ENCODE measurements at places on chromosomes 4 and X.

DNA sequence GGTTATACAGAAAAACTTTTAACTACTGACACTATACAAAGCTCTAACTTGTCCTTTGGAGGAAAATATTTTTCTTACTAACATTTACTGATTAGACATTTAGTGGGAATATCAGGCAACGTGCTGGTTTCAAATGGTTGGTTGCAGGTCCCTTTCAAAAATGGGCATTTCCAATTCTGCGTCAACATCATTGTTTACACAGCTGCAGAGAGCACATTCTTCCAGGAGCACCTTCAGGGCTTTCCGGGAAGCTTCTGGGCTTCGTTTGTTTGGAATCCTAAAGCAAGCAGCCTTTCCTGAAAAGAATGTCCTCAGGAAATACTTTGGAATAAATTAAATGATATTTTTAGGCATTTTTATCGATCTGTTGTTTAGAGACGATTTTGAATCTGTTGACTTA, 289.7 kb downstream of the TRIML1 start:
- DNase-seq = peak; percentile 20

GRCh38 chr4:78707268-78707667, 68.9 kb upstream of the BMP2K start:
- DNase-seq = no peak

- DNase-seq = no peak
Measured at GRCh38 chr4:10924274-10924673, 239.7 kb upstream of the CLNK start.

DNA sequence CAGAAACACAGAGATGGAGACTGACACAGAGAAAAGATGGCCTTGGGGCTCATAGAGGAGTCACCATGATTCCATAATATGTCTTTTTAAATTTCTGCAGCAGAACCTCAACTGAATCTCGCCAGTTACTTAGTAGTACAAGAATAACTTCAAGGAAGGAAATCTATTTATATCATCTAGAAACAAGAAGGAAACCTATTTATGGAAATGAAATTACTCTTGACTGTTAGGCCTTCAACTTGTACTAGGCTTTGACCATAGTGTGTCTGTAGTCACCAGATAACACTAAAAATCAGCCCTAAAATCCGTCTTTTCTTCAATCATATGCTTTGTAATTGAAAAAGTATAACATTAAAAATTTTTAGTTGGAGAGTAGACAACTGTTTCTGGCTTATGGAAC, 740.4 kb downstream of the TRIML1 start:
- no peak for DNase-seq

GRCh38 chrX:23656684-23657083, 10.6 kb upstream of the PRDX4 start:
- no peak for DNase-seq

DNA sequence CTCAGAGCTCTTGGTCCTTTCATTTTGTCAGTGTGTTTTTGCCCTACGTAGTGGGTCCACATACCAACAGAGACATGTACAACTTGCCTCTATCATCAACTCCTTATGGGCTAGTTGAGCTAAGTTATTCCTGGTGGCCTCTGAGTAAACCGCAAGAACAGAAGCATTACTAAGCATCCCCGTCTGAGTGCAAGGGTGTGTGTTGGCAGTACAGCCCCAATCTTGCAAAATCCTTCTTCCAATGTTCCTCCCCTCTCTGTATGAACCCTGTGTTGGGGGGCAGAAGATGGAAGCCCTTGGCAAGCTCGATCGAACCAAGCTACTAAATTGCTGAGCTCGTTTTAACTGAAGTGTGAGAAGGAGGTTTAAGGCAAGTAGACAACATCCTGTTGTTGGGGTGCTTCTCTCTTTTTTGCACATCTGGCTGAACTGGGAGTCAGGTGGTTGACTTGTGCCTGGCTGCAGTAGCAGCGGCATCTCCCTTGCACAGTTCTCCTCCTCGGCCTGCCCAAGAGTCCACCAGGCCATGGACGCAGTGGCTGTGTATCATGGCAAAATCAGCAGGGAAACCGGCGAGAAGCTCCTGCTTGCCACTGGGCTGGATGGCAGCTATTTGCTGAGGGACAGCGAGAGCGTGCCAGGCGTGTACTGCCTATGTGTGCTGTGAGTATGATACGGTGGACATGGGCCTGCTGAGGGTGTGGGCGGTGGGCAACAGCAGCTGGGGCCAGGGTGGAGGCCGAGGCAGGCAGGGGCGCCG, at the start of gene SH2D1A:
Gene SH2D1A, plus strand, starts transcription at position 447 of the 760 bp plus-strand sequence. Its CDS starts 80 bp downstream, at position 527.
- DNase-seq = no peak

- DNase-seq = peak; percentile 29
Measured at GRCh38 chr4:8267077-8267476, 2.5 kb upstream of the HTRA3 start.

DNA sequence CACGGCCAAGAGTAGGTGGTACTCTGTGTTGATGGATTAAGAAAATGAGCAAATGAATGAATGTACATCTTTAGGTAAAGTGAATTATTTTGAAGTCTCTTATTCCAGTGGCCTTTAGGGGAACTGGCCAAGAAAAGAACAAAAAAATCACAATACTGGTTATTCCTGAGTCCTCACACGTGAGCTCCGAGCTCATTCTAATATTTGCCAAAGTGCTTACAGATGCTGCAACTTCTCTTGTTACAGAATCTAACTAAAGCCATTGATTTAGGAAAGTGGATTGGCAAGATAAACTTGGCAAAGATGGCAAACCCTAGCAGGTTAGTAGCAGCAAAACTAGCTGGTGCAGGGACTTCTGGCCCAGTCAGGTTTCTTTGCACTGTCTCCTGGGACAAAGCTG, 37.6 kb downstream of the IDS start:
- DNase-seq = no peak

DNA sequence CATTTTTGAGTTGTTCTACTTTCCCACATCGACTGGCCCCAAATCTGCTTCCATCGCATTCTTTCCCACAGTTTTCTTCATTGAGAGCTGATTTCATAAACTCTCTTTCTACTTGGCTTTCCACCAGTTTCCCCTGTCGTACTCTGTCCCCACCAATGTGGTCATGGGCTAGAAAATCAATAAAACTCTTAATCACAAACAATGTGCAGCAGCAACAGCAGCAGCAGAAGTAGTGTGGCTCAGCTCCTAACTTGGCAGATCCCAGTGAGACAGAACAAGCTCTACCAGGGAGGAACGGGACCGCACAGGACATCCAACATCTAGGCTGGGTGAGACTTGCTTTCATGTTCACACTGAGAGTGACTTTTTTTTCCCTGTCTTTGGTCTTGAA, 3.1 kb upstream of the SETD7 start:
- DNase-seq = no peak

DNA sequence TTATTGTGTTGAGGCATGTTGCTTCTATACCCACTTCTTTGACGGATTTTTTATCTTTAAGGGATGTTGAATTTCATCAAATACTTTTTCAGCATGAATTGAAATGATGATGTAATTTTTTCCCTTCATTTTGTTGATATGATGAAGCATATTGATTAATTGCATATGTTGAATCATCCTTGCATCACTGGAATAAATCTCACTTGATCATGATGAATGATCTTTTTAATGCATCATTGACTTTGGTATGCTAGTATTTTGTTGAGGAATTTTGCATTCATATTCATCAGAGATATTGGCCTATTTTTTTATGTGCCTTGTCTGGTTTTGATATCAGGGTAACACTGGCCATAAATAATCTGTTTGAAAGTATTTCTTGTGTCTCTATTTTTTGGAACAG, 754.7 kb downstream of the KCTD8 start:
- DNase-seq = no peak

DNA sequence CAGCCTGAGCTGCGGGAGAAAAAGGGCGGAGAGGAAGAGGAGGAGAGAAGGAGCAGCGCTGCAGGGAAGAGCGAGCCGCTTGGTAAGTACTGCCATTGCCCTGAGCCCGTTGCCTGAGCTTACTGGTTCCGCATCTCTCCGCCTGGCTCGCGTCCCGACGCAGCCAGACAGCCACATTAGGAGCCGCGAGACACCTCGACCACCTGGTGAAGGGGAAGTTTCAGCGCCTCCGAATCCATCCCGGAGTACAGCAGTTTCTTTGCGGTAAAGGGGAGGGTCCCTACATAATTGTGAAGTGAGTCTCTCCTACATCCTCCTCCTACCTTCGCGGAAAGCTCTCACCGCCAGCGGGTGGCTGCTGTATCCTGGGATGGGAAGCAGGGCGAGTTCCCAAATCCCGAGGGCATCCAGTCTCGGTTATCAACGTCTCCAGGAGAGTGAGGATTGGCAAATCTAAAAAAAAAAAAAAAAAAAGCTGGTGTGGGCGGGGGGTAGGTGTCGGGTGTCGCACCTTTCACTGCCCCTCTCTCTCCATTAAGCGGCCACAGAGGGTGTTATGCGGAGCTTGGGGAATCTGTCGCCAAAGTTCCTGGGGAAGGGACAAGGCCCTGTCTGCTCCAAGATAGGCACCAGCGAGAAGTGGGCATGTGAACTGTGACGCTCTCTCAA, 7.9 kb downstream of the TBX22 start:
- no peak for DNase-seq

GRCh38 chrX:114635986-114636385, 52.1 kb downstream of the HTR2C start:
- no peak for DNase-seq

GRCh38 chr4:53499791-53500190, 91.5 kb downstream of the LNX1 start:
- DNase-seq = no peak

DNA sequence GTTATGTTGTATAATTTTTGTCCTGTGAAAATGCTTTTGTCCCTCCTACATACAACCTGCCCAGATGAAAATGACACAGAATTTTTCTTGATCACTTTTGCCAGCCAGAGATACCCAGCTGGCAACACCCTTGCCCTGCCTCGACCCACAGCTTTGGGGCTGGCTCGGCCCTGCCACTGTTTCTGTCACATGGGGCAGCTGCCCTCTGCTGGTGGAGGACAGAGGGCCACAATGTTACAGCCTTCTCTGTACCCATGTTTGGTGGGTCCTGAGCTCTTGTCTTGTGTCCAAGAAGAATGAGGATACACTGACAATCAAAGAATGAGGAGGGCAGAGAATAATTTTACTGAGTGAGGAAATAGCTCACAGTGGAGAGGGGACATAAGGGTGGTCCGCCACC, 31.1 kb downstream of the BMP15 start:
- no peak for DNase-seq

DNA sequence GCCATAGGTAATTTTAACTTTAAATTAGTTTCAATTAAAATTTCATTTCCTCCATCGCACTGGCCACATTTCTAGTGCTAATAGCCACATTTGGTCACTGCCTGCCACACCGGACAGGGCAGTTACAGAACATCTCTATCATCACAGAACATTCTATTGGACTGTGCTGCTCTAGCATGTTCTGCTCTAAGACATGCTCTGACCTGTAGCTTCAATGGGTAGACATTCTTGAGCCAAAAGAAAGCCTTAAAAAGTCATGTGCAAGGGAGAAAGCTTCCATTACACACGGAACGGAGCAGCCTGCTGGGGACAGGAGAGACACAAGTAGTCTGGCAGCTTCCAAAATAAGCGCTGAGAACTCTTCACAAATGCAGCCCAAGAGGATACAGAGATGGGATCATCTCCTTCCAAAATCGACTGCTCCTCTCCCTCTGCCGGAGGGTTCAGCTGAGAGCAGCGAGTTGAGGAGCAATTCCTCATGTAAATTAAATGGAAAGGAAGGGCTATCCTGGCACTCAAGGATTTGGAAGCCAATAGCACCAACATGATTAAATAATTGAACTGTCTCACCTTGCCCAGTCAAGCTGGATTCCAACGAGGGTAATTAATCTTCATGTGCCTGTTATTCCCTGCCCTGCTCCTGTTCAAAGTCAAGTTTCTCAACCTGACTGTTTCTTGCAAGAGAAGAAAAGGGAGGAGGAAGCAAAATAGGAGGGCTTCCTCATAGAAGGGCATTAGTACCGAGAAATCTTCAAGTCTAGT, 336.4 kb upstream of the NOCT start:
- no peak for DNase-seq

GRCh38 chr4:14446311-14446710, 556.0 kb upstream of the CPEB2 start:
- DNase-seq = no peak

GRCh38 chr4:110108422-110108821, 90.0 kb downstream of the ELOVL6 start:
- no peak for DNase-seq

GRCh38 chr4:159410891-159411290, 308.0 kb downstream of the RAPGEF2 start:
- no peak for DNase-seq

- DNase-seq = no peak
Measured at GRCh38 chr4:17915439-17915838, 104.7 kb downstream of the NCAPG start.

GRCh38 chr4:47720787-47721186, 117.1 kb downstream of the CORIN start:
- no peak for DNase-seq

Data from HTR-8/SVneo (cell line).